ENCODE measurements at places on chromosomes 5 and 9. TPM values are rescaled to one million over a fixed set of nuclear protein-coding genes. Genes with fewer than 3 reads are reported as not detected.

The RORB gene
- not detected for total RNA-seq

The GADD45G gene
- 1.5 TPM for total RNA-seq

The PLCXD3 gene
- not detected for total RNA-seq

The ANKRD55 gene
- total RNA-seq: not detected

The OR13J1 gene
- not detected for total RNA-seq

GRCh38 chr9:100725371-100725770 is 147.5 kb downstream of the CAVIN4 start:
- DNase-seq: no peak

DNA sequence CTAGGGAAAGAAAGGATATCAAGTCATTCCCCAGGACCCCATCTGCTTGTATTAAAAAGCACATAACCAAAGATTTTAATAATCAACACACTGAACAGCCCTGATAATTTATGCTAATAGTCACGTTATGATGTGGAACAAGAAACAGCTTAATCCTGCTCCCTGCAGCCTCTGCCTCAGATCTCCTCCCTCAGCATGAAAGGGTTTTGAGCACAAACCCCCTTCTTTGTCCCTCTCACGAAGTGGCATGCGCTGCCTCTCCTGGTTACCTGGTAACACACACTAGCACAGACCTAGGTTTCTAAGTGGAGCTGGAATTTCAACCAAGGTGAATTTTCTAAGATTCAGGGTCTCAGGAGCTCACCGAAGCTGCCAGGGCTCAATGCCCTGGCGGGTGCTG is 5.1 kb downstream of the IGFBPL1 start:
- DNase-seq: no peak

DNA sequence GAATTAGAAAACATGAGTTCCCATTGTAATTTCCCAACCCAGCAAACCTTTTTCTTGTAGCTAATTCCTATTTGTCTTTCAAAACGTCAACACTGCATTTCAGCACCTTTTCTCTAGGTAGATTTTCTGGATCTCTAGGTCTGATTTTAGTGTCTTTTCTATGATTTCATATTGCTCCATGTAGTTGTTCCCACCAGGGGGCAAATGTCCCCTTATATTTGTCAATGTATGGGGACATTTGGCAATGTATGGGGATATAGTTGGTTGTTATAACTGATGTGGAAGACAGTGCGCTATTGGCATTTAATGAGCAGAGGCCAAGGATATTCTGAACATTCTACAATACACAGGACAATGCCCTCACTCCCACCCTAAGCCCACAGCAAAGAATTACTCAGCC is 273.9 kb upstream of the ADRA1B start:
- DNase-seq: no peak

DNA sequence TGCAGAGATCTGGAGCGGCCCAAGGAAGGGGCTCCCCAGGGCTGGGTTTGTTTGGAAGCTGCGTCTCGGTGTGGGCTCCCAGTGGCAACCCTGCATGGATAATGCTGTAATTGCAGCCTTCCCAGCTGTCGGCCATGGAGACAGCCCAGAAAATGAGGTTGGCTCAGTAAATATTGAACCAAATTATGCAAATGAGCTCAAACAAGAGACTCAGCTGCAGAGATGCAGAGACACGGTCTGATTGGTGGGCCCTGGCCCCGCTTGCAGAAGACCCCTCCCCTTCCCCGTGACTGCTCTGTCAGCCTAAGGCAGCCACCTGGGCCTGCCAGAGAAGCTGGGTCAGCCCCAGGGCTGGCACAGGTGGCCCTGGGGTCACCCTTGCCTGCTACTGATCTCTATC is 75.9 kb downstream of the RAD23B start:
- DNase-seq: no peak

DNA sequence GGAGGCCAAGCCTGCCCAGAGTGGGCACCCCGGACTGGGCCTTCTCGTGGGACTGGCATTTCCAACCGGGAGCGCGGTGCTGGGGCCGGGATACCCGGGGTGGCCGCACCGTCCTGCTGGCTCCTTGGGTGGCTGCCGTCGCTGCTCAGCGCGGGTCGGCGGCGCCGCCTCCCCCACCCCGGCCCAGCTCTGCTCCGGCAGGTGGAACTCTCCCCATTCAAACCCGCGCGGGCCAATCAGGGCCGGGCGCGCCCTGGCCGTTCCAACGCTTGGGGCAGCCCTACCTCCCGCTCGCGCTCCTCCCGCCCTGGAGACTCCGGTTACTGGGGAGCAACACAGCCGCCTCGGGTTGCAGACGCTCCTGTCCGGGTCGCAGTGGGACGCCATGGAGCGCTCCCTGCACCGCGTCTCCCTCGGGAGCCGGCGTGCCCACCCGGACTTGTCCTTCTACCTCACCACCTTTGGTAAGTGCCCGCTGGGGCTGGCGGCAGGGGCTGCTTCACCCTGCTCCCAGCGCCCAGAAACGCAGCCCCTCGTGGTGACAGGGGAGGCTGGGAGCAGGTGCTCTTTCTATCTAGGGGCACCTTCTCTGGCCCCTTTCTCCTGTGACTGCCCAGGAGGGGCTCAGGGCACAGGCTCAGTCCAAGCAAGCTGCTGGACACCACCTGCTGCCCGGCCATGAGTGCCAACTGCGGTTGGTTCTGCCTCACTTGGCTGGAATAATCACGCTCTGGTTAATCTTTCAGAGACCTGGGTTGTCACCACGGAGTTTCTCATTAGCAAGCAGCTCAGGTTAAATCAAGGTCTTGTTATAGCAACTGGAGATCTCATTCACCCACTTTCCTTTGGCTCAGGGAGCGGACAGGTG is at the start of gene RGS3:
Gene RGS3 (plus strand): TSS at position 310 of the 868 bp plus-strand sequence. CDS start 76 bp downstream, at position 386.
- DNase-seq: no peak

- DNase-seq: no peak
Measured at GRCh38 chr5:113170707-113171106, 194.1 kb downstream of the DCP2 start.

DNA sequence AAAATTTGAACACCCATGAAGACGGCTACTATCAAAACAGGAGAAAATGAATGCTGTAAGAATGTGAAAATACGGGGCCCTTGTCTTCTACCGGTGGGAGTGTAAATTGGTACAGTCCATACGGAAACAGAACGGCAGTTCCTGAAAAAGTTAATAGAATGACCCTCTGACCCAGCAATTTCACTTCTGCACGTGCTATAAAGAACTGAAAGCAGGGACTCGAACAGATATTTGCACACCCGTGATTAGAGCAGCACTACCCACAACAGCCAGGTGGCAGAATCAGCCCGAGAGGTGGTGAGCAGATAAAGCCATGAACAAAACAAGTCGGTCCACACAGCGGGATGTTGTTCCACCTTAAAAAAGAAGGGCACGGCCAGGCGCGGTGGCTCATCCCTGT is 22.6 kb upstream of the SLC12A7 start:
- DNase-seq: no peak

GRCh38 chr9:16784002-16784401 is 86.5 kb downstream of the BNC2 start:
- DNase-seq: no peak

GRCh38 chr9:109312783-109313182 is 8.1 kb downstream of the EPB41L4B start:
- no peak for DNase-seq

GRCh38 chr5:74241751-74242140 is 398.8 kb downstream of the ENC1 start:
- DNase-seq: no peak

DNA sequence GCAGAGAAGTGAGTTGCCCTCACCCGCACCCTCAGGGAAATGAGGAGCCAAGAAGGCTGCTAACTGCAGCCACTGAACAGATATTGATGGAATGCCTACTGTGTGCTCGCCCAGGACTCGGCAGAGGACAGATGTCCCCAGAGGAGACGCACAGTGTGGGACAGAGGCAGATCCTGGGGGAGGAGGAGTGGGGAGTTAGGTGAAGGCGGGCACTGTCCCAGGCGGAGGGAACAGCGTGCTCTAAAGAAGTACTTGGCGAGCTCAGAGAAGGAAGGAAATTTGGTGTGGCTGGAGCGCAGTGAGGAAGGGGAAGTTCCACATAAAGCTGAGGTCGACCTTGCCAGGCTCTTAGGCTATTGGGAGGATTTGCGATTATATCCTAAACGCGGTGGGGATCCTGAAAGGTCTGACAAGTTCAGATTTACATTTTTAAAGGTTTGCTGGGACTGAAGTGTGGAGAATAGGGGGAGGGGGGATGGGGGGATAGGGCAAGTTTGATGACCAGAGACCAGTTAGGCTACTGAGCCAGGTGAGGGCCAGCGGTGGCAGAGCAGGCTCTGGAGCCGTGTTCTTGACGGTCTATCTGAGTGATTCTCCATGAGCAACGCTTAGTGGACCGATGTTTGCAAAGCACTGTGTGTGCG is 23.6 kb upstream of the CERCAM start:
- no peak for DNase-seq

- no peak for DNase-seq
Measured at GRCh38 chr5:107213025-107213424, 457.7 kb downstream of the EFNA5 start.

DNA sequence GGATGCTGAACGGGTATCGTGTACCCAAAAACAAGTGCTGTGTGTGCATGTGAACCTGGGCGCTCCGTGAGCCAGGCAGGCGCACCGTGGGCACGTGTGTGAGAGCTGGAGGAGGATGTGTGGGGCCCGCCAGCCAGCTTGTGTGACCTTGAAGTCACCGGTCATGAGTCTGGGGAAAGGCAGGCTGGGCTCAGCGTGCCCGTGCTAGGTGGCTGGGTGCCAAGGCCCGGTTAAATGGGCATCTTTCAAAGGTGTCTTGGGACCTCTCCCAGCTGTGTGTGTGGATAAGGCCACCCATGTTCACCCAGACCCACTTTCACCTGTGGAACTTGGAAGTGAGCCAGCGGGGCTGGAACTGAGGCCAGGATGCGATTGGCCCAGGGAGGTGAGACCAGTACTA is 3.4 kb downstream of the KCNT1 start:
- no peak for DNase-seq

DNA sequence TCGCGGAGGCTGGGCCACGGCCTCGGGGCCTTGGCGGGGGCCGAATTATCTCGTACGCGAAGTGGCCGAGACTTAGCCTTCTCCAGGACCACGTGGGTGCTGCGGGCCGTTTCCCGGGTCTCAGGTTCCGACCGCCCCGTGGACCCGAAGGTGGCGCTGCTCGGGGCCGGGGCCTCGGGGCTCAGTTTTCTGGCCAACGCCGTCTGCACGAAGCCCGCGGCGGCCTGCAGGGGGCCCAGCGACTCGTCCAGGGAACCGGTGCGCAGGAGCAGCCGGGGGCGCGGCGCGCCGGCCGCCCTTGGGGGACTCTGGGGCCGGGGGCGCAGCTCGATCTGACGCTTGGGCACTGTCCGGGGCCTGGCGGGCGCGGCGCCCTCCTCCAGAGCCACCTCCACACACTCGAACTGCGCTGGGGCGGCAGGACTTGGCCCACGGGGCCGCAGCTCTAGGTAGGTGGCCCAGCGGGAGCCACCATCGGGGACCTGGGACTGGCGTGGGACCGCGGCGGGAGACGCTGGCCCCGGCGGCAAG is 716 bp downstream of the PROB1 start:
- DNase-seq: peak; percentile 86

DNA sequence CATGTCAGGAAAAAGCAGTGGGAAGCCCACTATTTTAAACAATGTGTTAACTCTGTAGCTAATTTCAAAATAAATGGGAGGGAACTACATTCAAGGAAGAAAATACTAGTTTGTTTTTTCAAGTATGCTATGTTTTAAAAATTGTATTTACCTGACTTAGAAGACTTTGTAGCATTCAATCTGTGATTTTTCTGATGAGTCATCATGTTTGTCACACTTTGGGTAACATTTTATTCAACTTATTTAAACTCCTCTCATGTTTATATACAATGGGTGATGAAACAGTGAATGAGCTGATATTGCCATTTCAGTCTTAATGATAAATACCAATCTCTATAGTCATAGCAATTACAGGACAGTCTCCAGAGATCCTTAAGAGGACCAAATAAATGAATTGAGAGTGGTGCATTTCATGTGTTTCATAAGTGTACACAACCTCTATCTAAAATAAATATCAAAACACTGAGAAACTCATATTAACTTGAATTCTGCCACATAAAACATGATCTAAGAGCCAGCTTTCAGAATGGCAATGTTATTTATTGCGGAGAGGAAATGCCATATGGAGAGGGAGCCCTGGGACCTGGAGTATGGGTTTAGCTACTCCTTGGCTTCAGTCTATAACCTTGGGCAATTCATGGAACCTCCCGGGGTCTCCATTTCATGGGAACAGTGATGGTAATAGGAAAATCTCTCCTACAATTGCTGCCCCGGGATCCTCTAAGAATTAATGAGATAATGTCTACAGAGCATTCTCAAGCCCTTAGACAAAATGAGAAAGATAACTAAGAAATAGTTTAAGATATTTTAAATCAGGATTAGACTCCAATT is 913.9 kb downstream of the TLE4 start:
- no peak for DNase-seq
